Suppressor macrophage treated with lipopolysaccharide for 1 hour (primary cell): ENCODE measurements at places on chromosomes 3 and 15.

GRCh38 chr3:20256144-20256543, 70.1 kb upstream of the SGO1 start:
- no peak for DNase-seq

DNA sequence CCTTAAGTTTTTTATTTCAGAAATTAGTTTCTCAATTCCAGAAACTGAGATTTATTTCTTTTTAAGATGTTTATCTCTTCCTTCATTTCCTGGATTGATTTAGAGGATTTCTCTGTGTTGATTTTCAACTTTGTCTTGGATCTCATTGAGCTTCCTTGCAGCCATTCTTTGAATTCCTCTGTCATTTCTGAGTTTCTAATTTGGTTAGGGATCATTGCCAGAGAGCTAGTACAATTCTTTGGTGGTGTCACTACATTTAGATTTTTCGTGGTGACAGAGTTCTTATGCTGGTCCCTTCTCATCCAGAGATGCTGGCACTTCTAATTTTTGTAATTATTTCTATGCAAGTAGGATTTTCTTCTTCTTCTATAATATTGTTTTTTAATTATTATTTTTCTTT, 691.1 kb upstream of the NAALADL2 start:
- no peak for DNase-seq

DNA sequence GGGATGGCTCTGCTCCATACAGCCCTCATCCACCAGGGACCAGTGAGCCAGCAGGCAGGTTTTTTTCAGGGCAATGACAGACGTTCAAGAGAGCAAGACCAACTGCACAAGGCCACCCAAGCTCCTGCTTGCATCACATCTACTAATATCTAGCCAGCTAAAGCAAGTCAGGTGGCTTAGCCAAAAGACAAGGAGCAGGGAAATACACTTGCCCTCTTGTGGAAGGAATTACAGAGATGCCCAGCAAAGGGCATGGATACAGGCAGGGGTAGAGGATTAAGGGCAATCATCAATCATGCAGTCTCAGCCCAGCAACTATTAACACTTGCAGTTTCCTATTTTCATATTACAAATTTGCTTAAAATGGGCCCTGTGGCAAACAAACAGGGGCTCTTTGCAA, 81.5 kb upstream of the NTRK3 start:
- DNase-seq = no peak

- DNase-seq = no peak
Measured at GRCh38 chr3:69871868-69872267, 127.7 kb upstream of the SAMMSON start.

DNA sequence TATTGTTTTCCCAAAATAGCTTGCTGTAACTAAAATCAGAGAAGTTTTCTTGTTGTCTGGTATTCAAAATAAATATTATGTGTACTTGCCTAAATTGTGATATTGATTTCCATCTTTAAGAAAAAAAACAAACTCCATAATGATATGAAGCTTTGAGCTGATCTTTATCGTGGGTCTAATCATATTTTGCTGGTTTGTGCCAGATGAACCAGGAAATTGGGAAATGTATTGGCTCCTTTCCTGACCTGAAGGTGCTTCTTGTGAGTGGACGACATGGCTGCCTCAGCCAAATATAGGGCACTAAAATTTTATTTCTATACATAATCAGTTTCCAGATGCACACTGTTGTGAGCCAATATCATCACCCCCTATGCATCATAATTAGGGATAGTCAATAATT, 113.3 kb downstream of the DIPK2A start:
- DNase-seq = no peak

GRCh38 chr3:8503461-8503860, 1.8 kb downstream of the LMCD1 start:
- no peak for DNase-seq

DNA sequence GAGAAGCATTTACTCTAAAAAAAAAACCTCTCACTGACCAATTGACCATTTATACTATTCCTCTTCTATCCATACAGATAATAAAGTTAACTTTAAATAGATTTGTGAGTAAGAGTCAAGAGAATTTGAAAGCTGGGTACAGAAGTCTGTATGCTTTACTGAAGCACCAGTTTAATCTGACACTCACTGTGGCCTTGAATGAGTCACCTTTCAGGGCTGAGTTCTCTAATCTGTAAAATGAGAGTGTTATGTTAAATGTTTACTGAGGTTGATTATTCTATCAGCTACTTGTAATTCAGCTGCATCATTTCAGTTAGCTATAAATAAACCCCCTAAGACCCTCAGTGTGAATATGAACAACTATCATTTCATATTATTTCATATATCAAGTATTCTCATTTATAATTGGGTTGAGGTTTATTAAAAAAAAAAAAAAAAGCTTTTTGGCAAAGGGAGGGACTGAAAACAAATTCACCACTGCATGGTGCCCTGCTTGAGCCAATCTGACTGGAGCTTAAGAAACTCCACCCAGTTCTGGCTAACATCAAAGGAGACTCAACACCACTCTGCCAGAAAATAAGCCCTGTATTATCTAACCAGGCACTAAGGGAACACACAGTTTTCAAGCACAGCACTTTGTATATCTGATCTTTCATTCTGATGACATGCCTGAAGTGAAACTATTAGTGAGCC, 2.8 kb downstream of the MAP4 start:
- DNase-seq = peak; percentile 47

DNA sequence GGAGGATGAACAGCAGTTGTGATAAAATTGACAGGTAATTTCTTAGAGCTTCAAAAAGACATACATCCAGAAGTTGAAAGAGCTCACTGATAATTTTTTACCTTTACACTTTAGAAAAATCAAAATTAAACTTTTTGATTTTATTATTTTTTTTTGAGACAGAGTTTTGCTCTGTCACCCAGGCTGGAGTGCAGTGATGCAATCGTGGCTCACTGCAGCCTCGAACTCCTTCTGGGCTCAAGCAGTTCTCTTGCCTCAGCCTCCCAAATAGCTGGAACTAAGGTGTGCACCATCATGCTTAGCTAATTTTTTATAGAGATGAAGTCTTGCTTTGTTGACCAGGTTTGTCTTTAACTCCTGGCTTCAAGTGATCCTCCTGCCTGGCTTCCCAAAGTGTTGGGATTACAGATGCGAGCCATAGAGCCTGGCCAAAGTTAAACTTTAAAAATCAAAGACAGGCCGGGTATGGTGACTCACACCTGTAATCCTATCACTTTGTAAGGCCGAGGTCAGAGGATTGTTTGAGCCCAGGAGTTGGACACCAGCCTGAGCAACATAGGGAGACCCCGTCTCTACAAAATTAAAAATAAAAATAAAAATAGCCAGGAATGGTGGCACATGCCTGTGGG, 21.7 kb downstream of the PLA2G4F start:
- no peak for DNase-seq

DNA sequence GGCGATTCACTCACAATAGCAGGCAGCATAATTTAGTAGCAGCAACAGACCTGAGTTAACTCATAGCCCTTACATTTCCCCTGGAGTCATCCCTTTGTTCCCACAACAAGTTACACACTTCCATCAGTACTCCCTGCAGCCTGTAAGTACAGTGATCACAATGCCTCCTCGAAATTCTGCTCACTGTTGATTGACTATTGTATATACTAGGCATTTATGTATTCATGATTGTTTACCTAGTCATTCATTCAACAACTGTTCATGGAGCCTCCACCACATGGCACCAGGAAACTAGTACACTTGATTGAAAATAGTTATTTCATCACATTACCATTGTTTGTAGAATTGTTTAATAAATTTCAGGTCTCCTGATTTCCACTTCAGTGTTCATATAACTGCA, 71.4 kb upstream of the P3H2 start:
- DNase-seq = no peak

- DNase-seq = no peak
Measured at GRCh38 chr3:143041903-143042302, 40.5 kb downstream of the U2SURP start.

- peak; percentile 73 for DNase-seq
Measured at GRCh38 chr3:196968233-196969133, at the start of gene PIGZ. Gene PIGZ (minus strand): TSS chr3:196968833. CDS start chr3:196952031, 16,802 bp downstream.

DNA sequence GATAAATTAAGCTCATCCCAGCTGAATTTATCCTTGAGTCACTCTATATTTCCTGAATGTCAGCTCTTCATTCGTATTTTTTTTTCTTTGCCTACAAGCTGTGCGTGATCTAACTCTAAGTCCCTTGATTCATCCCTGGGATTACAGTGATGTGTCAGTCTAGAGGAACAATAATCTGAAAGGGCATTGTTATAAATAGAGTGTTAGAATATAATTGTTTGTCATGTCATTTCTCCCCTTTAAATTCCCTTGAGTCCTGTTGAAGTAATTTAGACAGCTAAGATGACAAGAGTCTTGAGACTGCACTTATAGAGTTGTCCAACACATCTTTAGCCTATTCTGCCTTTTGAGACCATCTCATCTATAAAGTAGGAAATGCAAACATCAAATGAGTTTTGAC, 621.8 kb downstream of the ZIC1 start:
- DNase-seq = no peak

DNA sequence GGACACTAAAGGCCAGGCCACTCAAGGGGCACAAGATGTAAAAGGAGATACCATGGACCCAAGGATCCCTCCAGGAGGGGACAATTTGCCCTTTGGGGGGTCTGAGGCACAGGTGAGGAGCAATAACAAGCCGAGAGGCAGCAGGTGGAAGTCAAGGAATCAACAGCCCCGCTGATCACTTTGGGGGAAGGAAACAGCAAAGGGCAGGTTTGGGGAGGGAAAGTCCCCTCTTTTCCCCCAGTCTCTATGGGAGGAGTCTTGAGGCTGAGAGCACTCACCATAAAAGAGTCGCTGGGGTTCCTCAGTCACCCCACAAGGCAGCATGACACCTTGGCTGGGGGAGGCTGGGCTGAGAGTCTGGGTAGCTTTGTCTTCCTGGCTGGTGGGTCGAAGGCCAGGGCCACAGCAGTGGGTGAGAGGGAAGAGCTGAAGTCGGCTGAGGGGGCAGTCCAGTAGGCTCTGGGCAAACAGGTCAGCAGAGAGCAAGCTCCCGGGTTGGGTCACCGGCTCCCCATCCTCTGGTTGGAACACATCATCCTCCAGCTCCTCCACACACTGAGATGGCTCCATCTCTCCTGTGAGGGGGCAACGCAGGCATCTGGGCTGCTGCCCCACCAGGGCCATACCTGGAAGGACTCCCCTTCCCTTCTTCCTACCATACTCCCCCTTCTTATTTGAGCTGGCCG, 3.0 kb downstream of the BMF start:
- DNase-seq = peak; percentile 31

DNA sequence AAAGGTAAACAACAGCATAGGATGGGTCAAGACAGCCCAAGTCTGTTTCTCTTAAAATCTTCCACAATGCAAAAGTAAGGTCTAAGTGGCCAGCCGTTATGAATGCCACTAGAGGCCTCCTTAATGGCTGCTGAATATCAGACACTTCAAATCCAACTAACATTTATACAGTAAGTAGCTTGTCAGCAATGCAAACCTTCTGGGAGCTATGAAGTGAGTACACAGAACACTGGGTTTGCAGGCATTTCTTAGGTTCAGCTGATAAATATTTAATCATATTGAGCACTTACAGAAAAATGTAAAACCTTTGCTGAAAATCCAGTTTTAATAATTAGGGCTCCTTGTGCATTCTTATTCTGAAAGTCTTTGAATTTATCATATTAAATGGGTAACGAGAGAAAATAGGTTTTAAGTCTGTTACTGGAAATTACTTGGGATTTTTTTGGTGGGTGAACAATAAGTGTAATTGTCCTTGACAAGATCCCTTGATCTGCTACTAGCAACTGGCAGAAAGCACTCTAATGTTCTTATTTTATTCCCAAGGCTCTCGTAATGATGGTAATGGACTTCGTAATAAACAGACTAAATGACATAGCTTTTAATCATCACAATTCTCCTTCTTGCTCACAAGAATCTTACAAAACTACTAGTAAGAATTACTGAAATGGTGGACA, 141.7 kb upstream of the GPR149 start:
- no peak for DNase-seq

DNA sequence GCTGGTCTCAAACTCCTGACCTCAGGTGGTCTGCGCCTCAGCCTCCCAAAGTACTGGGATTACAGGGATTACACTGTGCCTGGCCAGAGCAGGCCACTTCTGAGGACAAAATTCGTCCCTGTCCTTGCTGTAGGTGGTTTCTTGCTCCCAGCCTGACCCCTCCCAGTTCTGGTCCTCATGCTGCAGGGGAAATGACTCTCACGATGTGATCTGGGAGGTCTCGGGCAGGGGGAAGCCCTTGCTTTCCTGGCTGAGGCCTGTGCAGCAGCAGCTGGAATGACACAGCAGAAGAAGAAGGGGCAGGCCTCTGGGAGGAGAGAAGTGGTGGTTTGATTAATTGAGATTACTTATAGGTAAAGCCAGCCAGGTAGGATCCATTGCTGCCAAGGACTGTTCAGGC, 39.3 kb downstream of the MEGF11 start:
- DNase-seq = no peak

GRCh38 chr3:69821133-69821532, 81.9 kb downstream of the MITF start:
- peak; percentile 17 for DNase-seq

- DNase-seq = no peak
Measured at GRCh38 chr15:43977072-43977884, 150.5 kb downstream of the WDR76 start.

- DNase-seq = peak; percentile 71
Measured at GRCh38 chr3:100084100-100084806, 30.0 kb downstream of the FILIP1L start.

DNA sequence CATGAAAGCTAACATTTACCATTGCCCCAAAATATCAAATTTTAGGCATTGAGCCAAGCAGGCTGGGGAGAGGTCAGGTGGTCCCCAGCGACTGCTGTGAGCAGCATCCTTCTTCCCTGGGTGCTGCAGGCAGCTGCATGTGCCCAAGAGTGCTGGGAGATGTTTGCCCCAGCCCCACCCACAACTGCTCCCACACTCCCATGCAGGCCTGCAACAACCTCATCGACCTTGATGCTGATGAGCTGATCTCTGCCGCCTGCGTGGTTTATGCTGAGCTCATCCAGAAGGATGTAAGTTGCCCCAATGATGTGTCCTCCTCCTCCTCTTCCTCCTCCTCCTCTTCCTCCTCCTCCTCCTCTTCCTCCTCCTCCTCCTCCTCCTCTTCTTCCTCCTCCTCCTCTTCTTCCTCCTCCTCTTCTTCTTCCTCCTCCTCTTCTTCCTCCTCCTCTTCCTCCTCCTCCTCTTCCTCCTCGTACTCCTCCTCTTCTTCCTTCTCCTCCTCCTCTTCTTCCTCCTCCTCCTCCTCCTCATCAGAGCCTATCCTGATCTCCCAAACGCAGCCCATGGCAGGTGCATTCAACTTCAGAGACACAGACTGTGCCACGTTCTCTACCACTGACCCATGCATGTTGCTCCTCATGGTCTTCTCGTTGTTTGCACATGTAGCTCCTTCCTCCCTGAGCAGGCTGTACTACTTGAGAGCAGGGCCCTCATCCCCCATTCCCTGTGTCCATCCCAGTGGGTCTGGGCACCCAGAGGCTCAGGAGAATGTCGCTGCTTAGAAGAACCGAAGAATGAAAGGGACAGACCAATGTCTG, 15.1 kb downstream of the TBC1D21 start:
- DNase-seq = no peak
